ENCODE measurements at places on chromosomes 1 and 21. TPM values are rescaled to one million over a fixed set of nuclear protein-coding genes. Genes with fewer than 3 reads are reported as not detected.

GRCh38 chr1:223706077-223706973, 6.0 kb upstream of the CAPN2 start:
- H3K4me1 ChIP-seq, result peaks cover 40% of the 10 kb centered on the region
- peak; percentile 92 for DNase-seq

DNA sequence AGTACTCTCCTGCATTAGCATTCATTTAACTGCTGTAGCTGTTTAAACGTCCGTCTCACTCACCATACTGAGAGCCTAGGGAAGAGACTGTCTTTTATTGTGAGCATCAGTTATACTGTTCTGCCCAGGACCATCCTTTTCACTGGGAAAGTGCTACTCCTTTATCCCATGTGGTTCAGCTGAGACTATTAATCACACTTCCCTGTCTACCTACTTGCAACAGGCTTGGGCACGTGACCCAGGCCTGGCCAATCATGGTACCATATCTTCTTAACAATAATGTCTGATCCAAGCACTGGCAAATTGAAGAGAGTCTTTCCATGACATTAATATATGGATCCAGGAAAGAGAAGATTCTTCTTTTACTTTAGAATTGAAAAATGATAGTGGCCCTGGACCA, 108.1 kb downstream of the TM2D1 start:
- H3K4me1 ChIP-seq, result no peaks in the 10 kb centered on the region
- no peaks in the 10 kb centered on the region for H3K36me3 ChIP-seq
- H3K4me3 ChIP-seq, result no peak overlapping the region
- no peaks in the 10 kb centered on the region for H3K27me3 ChIP-seq

DNA sequence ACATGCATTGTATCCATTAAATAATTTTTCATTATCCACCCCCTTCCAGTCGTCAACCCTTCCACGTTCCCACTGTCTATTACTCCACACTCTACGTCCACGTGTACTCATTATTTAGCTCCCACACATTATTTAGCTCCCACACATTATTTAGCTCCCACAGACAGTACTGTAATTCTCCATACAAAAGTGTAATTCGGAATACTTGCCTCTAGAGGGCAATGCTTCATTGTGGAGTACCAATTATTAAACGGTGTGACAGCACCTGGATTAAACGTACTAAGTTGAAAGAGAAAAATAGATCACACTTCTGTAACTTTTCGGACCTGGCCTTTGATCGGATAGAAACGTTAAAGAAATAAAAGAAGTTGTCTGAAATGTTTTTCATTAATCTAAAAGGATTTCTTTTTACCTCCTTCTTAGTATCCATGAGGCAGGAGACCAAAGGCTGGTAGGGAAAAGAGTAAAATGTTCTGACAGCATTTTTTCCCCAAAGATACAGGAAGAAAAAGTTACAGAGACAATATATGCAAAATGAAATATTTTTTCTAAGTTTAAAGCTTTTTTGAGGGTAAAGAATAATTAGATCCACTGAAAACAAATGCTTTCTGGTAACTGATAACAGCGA, 99.2 kb downstream of the LHX8 start:
- H3K36me3 ChIP-seq, result no peaks in the 10 kb centered on the region
- H3K27me3 ChIP-seq, result peaks cover 2% of the 10 kb centered on the region
- DNase-seq, result peak; percentile 24
- no peaks in the 10 kb centered on the region for H3K4me1 ChIP-seq

GRCh38 chr1:68278221-68278620, 45.9 kb upstream of the WLS start:
- H3K4me1 ChIP-seq, result no peaks in the 10 kb centered on the region
- DNase-seq, result no peak
- no peaks in the 10 kb centered on the region for H3K27me3 ChIP-seq

GRCh38 chr1:218459878-218460711, 115.0 kb downstream of the TGFB2 start:
- H3K4me3 ChIP-seq, result no peak overlapping the region
- no peaks in the 10 kb centered on the region for H3K27me3 ChIP-seq
- no peaks in the 10 kb centered on the region for H3K36me3 ChIP-seq
- H3K27ac ChIP-seq, result peak overlapping the region; percentile 82
- DNase-seq, result peak; percentile 96

DNA sequence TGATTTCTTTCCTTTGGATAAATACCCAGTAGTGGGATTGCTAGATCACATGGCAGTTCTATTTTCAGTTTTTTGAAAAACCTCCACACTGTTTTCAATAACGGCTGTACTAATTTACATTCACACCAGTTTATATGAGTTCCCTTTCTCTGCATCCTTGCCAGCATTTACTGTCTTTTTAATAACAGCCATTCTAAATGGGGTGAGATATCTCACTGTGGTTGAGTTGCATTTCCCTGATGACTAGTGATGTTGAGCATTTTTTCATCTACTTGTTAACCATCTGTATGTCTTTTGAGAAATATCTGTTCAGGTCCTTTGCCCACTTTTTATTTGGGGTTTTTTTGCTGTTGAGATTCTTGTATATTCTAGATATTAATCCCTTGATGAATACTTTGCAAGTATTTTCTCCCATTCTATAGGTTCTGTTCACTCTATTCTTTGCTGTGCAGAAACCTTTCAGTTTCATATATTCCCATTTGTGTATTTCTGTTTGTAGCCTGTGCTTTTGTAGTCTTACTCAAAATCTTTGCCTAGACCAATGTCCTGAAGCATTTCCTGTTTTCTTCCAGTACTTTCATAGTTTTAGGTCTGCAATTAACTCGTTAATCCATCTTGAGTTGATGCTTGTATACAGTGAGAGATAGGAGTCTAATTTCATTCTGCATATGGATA, 7.3 kb downstream of the HENMT1 start:
- no peak overlapping the region for H3K27ac ChIP-seq
- H3K27me3 ChIP-seq, result no peaks in the 10 kb centered on the region
- DNase-seq, result no peak
- H3K36me3 ChIP-seq, result no peaks in the 10 kb centered on the region

GRCh38 chr21:29939104-29939923, 482 bp downstream of the GRIK1 start:
- H3K36me3 ChIP-seq, result no peaks in the 10 kb centered on the region
- peaks cover 53% of the 10 kb centered on the region for H3K27me3 ChIP-seq
- H3K4me1 ChIP-seq, result peaks cover 5% of the 10 kb centered on the region
- DNase-seq, result peak; percentile 43

GRCh38 chr1:42419126-42419821, 36.5 kb downstream of the ZMYND12 start:
- H3K36me3 ChIP-seq, result no peaks in the 10 kb centered on the region
- no peak overlapping the region for H3K27ac ChIP-seq
- no peaks in the 10 kb centered on the region for H3K27me3 ChIP-seq
- H3K4me3 ChIP-seq, result no peak overlapping the region
- no peak for DNase-seq

- H3K4me1 ChIP-seq, result peaks cover 17% of the 10 kb centered on the region
- peak within 1 kb of the TSS; percentile 56 for H3K4me3 ChIP-seq
- peak within 1 kb of the TSS; percentile 95 for H3K27ac ChIP-seq
Observed at GRCh38 chr1:91500756-91501522, at the start of gene CDC7. TSS of gene CDC7 (plus strand) at chr1:91500851. CDS start at chr1:91501717, 866 bp downstream.

GRCh38 chr1:118486199-118486598, 301.2 kb upstream of the SPAG17 start:
- no peak overlapping the region for H3K4me3 ChIP-seq
- H3K27ac ChIP-seq, result no peak overlapping the region
- no peaks in the 10 kb centered on the region for H3K36me3 ChIP-seq
- H3K4me1 ChIP-seq, result peaks cover 3% of the 10 kb centered on the region
- DNase-seq, result no peak
- H3K27me3 ChIP-seq, result no peaks in the 10 kb centered on the region

- no peak overlapping the region for H3K4me3 ChIP-seq
- H3K4me1 ChIP-seq, result peaks cover 40% of the 10 kb centered on the region
- H3K36me3 ChIP-seq, result peaks cover 7% of the 10 kb centered on the region
- H3K27ac ChIP-seq, result no peak overlapping the region
- no peaks in the 10 kb centered on the region for H3K27me3 ChIP-seq
Observed at GRCh38 chr1:112939810-112940209, 16.2 kb downstream of the SLC16A1 start.

DNA sequence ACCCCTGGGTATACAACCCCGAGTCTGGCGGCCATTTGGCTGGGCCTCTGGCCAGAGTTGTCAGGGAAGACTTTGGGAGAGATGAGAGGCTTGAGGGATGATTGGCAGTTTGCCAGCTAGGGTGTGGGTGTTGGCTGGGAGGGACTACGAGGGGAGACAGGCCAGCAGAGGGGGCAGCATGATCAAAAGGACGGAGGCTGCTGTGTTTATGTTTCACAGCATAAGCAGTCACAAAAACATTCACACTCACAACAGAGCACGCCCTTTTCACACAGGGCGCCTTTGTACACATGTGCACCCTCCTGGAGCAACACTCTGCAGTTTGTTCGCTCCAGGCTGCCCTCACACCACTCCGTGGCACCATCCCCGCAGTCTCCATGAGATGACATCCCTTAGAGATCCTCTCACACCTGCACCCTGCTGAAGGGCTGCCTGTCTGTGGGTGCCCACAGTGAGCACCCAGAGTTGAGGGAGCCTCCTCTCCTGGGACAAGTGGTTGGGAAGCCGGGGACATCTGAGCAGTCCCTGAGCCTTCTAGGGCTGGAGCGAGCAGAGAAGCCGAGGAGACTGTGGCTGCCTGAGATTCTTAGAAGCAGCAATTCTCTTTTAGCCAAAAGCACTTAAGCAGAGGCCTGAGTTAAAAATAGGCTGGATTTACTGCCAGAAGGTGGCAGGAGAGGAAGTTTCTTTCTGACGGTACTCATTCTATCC, 15.4 kb downstream of the EFNA3 start:
- peaks cover 7% of the 10 kb centered on the region for H3K4me1 ChIP-seq
- H3K27ac ChIP-seq, result no peak overlapping the region
- no peaks in the 10 kb centered on the region for H3K36me3 ChIP-seq
- no peak overlapping the region for H3K4me3 ChIP-seq
- no peaks in the 10 kb centered on the region for H3K27me3 ChIP-seq

- peaks cover 3% of the 10 kb centered on the region for H3K27me3 ChIP-seq
- no peak for DNase-seq
- no peaks in the 10 kb centered on the region for H3K4me1 ChIP-seq
- no peak overlapping the region for H3K4me3 ChIP-seq
Observed at GRCh38 chr21:30579346-30579745, 10.9 kb downstream of the KRTAP22-2 start.

DNA sequence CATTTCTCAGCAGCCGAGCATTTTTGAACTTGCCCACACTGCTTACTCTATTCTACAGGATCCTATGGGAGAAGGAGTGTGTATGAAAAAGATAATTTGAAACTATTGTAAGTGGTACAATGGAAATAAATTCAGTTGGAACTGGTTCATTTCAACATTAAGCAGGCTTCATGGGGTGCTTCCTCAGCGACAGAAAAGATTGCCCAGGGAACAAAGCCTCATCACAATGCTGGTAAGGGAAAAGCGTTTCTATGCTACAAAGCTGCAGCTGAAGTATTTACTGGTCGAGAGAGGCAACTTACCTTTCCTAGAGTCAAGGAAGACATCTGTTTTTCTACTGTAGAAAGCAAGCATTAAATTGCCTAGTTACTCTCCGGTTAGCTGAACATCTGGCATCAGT, 568.2 kb upstream of the ZP4 start:
- DNase-seq, result no peak
- no peak overlapping the region for H3K27ac ChIP-seq
- no peaks in the 10 kb centered on the region for H3K36me3 ChIP-seq
- H3K27me3 ChIP-seq, result no peaks in the 10 kb centered on the region
- H3K4me1 ChIP-seq, result no peaks in the 10 kb centered on the region

DNA sequence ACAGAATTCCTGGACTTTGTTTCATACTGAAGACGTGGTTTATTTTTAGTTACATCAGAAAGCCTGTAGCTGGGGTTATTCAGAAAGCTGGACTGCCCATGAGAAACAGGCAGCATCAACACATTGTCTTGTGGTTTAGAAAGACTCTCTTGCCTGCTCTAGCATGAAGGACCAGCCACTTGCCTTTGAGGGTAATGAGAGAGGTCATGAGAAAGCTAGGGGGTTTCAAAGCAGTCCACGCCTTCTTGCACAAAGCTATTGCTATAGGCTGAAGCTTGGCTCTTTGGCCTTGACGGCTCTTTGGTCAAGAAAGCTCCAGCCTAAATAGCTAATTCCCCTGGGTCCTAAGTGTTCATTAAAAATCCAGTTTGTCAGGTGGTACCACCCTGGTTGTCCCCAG, 208.1 kb downstream of the PRDM2 start:
- no peak overlapping the region for H3K27ac ChIP-seq
- H3K4me3 ChIP-seq, result no peak overlapping the region
- DNase-seq, result no peak
- no peaks in the 10 kb centered on the region for H3K36me3 ChIP-seq

- DNase-seq, result no peak
- no peaks in the 10 kb centered on the region for H3K36me3 ChIP-seq
- H3K27me3 ChIP-seq, result no peaks in the 10 kb centered on the region
- peaks cover 22% of the 10 kb centered on the region for H3K4me1 ChIP-seq
Observed at GRCh38 chr1:203316626-203317093, 11.3 kb downstream of the BTG2 start.

DNA sequence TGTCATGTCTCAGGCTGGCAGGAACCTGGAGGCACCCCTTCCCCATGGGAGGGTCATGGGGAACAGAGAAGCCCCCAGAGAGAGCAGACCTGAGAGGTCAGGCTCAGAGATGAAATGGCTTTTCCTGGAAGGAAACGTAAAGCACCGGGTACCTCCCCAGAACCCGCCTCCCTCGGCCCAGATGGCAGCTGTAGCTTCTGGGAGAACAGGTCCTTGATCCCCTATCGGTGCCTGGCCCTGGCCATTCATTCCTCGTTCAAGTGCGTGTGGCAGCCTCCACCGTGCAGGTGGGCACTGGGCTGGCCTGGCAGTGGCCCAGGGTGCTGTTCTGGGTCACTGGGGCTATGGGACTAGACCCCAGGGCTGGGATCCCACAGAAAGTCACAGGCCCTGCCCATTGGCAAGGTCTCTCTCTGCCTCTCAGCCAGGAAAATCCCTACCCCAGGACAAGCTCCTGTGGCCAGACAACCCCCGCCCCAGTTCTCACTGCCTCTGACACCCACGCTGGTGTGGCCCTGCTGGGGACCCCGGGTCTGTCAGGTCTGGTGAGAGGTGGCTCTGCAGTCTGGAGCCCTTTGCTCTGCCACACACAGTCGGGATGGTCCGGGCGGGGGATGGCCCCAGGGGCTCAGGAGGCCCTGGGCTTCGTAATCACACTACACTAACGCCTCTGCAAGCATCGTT, 183.2 kb upstream of the VAMP3 start:
- H3K4me1 ChIP-seq, result no peaks in the 10 kb centered on the region
- DNase-seq, result no peak
- H3K4me3 ChIP-seq, result no peak overlapping the region
- H3K36me3 ChIP-seq, result no peaks in the 10 kb centered on the region
- no peak overlapping the region for H3K27ac ChIP-seq

DNA sequence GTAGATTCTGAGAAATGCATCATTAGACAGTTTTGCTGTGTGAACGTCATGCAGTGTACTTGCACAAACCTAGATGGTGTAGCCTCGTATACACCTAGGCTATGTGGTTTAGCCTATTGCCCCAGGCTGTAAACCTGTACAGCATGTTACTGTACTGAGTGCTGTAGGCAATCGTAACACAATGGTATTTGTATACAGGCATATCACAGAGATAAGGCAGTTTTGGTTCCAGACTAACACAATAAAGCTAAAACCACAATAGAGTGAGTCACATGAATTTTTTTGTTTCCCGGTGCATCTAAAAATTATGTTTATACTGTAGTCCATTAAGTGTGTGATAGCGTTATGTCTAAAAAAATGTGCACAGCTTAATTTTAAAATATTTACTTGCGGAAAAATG, 6.9 kb downstream of the IL10RB start:
- no peak overlapping the region for H3K4me3 ChIP-seq
- H3K27me3 ChIP-seq, result no peaks in the 10 kb centered on the region
- no peak overlapping the region for H3K27ac ChIP-seq
- H3K36me3 ChIP-seq, result no peaks in the 10 kb centered on the region
- DNase-seq, result no peak
- H3K4me1 ChIP-seq, result no peaks in the 10 kb centered on the region

Gene STIL
- 39.3 TPM for total RNA-seq

Gene IFI6
- total RNA-seq, result 18.7 TPM

Gene BTBD19
- 10.3 TPM for total RNA-seq

Gene FCRLB
- total RNA-seq, result 0.35 TPM

Gene FTCD
- 5.4 TPM for total RNA-seq

Gene RGS13
- not detected for total RNA-seq
